ENCODE measurements at places on chromosomes 5 and 9.

- DNase-seq, result no peak
These were observed 831 bp downstream of the INPP5E start for GRCh38 chr9:136438548-136439480.

- no peak for DNase-seq
These were observed 26.0 kb downstream of the ADAMTSL1 start for GRCh38 chr9:18499980-18500379.

DNA sequence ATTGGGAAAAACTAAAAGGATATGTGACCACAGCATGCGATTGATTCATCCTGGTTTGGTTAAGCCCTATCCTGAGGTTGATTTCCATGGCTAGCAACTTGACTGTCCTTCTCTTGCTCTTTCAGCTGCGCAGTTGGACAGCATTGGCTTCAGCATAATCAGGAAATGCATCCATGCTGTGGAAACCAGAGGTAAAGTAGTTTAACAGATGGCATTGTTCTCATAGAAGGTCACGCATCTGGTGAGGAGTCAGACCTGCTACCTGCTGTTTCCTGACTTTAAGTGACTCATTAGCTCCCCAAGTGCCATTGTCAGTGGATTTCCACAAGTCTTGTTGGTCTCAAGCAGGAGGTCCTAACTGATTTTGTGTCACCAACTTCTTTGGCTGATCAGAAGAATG is 266.9 kb downstream of the ARHGAP26 start:
- no peak for DNase-seq

DNA sequence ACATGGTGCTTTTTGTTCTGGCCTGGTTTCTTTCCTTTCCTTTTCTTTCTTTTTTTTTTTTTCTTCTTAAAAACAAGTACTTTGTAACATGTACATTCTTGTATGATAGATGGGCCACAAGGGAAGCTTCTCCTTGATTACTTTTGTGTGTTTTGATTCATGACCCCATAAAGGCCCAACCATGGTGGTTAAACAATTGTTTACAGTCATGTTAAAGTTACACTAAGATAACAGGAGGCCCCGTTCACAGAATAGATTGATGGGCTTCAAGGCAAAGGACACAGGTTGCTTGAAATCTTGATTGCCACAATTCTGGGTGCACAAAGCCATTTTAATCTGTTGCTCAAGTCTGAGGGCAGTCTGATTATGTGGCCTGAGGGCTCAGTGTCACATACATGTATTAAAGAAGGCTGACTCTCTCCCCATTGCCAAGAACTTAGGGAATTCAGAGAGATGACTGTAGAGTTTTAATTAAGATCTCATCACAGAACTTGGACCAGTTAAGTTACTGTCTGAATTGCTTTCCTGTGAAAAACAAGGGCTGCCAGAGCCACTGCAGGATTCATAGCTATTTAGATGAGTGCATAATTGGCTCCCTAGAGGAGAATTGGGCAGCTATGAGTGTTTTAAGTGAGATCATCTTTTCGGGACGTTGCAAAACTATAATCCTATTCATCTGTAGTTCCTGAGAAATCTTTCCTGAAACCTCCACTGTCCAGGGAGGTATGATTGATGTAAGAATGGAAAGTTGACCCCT is 163.4 kb downstream of the TLE4 start:
- DNase-seq, result no peak

DNA sequence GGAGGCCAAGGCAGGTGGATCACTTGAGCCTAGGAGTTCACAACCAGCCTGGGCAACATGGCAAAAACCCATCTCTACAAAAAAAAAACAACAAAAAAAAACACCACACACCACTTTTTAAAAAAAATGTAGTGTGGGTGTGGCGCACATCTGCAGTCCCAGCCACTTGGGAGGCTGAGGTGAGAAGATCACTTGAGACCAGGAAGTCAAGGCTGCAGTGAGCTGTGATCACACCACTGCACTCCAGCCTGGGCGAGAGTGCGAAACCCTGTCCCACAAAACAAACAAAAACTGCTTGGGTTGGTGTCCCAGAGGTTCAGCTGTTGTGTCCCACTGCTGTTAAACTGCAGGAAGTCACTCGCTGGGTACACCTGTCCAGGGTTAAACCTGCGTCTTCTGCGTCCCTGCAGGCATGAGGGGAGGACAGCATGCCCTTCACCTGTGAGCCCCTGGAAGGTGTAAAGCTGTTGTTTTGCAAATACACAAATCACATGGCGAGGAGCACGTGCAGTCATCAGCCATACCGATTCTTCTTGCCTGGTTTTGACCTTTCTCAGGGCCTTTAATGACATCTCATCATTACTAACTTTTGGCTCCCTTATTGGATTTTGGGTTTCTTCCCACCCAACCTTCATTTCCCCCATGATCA is 29.3 kb upstream of the CLPTM1L start:
- DNase-seq, result no peak

- no peak for DNase-seq
These were observed 26.9 kb upstream of the SYK start for GRCh38 chr9:90774682-90775081.

DNA sequence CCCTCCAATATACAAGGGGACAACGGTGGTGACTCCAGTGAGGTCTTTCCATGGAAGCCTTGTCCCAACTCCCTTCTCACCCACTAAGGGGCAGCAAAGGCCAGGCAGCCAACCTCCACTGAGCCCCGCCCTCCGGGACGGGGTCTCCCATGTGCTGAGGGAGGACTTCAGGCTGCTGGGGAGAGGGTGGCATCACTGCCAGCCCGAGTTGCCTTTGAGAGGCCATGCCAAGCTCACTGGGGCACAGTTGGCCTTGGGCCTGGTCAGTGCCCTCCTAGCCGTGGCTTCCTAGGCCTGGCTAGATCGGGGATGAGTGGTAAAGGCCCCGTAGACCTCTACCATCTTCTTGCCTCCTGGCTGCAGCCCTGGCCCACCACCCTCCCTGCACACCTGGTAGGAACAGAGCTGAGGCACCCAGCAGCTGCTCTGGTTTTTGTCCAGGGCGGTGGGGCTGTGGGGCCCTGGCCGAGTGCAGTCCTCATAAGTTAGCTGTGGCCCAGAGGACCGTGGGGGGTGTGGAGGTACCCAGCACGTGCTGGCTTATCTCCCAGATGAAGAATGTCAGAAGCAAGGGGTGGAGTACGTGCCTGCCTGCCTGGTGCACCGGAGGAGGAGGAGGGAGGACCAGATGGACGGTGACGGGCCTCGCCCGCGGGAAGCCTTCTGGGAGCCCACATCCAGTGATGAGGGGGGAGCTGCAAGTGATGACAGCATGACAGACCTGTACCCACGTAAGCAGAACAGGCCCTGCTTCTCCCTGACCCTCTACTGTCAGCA is 3.2 kb downstream of the SURF2 start:
- DNase-seq, result no peak

DNA sequence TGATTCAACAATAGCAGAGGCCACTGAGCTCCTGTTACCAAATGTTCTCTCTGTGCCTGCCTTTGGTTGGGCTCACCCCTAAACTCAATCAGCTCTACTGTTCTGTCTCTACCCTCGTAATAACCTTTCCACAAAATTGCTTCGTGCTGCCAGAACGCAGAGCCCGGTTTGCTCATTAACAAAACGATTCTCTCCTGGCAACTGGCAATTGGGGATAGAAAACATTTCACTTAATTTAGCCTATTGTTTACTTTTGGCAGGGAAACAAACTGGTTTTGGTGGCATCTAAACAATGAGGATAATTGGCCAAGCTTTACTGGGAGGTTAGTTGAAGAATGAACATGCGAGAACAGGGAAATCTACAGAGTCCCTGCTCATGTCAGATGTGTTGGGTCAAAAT is 56.6 kb downstream of the SLC28A3 start:
- no peak for DNase-seq

DNA sequence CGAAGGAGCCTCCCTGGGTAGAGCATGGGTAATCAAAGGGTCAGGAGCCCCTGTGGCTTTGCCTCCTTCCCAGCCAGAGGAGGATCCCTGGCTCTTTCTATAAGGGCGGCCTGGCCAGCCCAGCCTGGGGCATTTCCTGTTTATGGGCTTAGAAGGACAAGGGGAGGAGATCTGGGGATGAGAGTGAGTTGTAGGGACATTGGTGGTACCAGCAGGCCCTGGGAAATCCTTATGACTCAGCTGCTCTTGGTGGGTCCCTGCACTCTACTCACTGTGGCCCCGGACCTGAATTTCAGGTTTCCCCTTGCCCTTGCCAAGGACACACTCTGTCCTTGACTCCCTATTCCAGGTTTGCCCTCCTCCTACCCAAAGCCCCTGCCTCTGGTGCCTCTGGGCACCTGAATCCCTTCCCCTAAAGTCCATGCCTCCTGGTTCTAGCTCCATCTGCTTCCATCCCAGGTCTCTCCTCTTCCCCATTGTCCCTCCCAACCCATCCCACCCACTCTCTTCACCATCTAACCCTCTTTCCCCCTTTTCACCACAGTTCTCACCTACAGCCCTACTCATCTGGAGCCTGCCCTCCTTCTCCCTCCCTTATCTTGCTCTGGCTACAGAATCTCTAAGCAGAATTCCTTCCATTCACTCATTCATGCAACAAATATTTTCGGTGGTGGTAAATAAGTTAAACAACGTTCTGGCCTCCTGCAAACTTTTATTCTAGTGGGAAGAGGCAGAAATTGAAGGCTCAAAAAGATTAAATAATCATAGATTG is 34.9 kb downstream of the PCDH1 start:
- DNase-seq, result no peak

GRCh38 chr5:139644646-139645429 is 3.3 kb upstream of the CXXC5 start:
- DNase-seq, result no peak

- DNase-seq, result peak; percentile 59
These were observed 20.2 kb downstream of the ARSB start for GRCh38 chr5:78964889-78965288.

GRCh38 chr9:35726931-35727330 is 5.1 kb downstream of the TLN1 start:
- DNase-seq, result no peak

- DNase-seq, result no peak
These were observed 794.5 kb upstream of the CDH9 start for GRCh38 chr5:27832886-27833285.

- no peak for DNase-seq
These were observed 29.7 kb downstream of the TEX10 start for GRCh38 chr9:100322954-100323536.

DNA sequence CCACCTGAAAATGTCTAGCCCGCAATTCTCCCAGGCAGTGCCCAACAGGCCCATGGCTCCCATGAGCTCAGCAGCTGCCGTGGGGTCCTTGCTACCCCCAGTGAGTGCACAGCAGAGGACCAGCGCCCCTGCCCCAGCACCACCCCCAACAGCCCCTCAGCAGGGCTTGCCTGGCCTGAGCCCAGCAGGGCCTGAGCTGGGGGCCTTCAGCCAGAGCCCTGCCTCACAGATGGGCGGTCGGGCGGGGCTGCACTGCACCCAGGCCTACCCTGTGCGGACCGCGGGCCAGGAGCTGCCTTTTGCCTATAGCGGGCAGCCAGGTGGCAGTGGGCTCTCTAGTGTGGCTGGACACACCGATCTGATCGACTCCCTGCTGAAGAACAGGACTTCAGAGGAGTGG is 19.3 kb upstream of the LTC4S start:
- DNase-seq, result no peak

DNA sequence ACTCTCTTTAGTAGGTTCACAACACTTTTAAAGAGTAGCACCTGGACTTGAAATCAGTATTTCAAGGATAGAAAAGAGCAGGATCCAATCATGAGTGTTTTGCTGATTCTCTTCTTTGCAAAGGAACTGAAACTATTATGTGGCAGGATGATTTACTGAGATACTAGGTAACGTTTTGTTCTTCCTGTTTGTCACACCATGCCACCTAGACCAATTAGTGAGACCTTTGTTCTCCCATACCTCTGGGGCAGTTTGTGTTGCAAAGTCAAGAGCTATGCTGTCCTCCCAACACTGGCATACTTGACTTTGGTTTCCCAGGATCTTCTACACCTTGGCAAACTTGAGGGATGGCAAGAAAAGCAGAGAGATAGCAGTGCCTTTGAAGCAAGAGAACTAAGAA is 43.4 kb downstream of the PPP1R2B start:
- no peak for DNase-seq

DNA sequence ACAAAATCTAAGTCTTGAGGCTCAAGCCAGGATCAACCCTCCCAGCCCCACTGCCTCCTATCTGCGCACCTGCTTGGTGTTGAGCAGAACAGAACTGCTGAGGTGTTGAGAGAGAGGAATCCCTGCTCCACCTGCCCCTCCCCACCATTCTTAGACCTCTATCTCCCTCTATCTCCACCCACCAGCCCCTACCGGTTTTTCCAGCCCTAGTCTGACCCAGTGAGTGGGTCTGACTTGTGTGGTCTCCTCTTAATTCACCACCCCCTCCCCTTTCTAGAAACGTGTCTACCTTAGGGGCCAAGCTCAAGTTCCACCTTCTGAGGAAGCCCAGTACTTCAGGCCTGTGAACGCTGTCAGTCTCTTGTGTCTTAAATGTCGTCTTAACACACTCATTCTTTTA is 93.7 kb downstream of the ARHGAP26 start:
- DNase-seq, result no peak

DNA sequence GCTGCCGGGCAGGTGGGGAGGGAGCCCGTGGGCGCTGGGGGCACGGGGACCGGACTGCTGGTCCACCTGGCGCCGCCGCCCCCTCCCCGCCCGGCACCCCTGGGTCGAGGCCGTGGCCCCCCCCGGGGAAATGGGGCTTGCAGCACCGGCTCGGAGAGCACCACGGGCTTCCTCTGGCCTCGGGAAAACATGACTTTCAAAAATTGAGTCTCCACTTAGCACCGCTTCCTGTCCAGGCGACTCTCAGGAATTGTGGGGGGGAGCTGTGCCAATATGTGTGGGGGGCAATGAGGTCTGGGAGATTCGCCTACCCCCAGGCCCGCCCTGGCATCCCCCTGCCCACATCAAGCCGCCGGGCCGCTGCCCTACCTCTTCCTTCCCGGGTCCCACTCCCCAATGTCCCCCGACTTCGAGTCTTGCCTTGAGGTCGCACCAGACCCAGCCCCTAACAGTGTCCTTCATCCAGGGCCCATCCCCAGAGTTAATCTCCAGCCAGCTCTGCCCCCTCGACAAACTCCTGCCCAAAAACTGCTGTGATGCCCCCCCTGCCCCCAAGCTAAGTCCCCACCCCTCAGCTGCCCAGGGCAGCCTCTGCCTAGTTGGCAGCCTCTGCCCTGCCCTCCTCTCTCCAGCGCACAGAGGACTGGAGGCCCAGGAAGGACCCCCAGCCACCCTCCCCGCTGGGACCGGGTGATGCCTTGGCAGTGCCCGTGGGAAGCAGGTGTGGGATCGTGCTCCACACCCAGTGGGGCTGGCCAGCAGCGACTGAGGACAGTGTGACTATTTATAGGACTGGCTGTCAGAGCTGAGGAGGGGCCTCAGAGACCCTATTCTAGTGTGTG is 3.9 kb downstream of the EGFL7 start:
- no peak for DNase-seq

GRCh38 chr5:75566710-75567309 is 44.4 kb upstream of the ANKDD1B start:
- peak; percentile 75 for DNase-seq

DNA sequence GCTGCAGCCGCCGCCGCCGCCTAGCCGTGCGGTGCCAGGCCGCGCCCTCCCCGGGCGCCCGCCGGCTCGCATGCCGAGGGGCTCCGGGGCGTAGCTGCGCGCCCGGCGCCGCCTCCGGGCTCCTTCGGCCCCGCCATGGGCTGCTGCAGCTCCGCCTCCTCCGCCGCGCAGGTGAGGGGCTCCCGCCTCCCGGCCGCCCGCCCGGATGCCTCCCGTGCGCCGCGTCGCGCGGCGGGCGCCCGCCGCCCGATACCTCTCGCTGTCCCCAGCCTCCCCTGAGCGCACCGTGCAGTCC is 230 bp downstream of the SLC44A1 start:
- DNase-seq, result no peak

GRCh38 chr9:90002397-90003271 is 397.8 kb downstream of the GADD45G start:
- DNase-seq, result no peak

Measured in AG04450 (cell line).